ENCODE measurements at places on chromosomes 16 and 17.
A peak's percentile ranks its signal among the peaks of the same experiment; 100 is the strongest.

GRCh38 chr17:43356999-43357398 is 41.8 kb upstream of the ARL4D start:
- DNase-seq: no peak

DNA sequence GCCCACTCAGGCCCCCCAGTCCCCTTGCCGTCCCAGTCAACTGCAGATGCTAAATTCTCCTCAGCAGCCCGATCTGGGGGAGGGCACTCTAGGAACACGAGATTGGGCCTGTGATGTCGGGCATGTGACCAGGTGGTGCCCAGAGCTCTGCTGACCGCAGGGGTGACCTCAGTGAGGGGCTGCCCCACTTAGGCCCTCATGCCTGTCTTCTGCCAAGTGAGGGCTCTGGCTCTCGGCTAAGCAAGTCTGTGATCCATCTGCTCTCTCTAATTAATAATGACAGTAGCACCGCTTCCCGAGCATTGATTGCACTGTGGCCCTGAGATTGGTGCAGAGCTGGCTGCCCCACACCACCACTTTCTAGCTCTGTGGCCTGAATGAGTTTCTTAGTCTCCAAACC is 138.8 kb downstream of the MRM1 start:
- DNase-seq: no peak

DNA sequence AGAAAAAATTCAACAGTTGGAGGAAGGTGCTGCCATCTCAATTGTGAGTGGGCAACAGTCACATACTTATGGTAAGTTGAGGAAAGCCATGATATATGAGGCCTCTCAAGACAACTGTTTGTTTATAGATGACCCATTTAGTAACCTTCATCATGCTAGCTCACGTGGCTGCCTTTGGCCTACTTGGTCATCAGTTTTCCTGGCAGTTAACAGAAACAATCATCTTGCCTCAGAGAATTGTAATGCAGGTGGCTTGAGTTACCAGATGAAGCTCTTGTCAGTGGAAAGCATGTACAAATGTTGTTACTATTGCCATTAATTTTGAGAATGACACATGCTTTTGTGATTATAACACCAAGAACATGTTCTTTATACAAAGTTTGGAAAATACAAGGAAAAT is 14.7 kb downstream of the TPPP3 start:
- DNase-seq: no peak

DNA sequence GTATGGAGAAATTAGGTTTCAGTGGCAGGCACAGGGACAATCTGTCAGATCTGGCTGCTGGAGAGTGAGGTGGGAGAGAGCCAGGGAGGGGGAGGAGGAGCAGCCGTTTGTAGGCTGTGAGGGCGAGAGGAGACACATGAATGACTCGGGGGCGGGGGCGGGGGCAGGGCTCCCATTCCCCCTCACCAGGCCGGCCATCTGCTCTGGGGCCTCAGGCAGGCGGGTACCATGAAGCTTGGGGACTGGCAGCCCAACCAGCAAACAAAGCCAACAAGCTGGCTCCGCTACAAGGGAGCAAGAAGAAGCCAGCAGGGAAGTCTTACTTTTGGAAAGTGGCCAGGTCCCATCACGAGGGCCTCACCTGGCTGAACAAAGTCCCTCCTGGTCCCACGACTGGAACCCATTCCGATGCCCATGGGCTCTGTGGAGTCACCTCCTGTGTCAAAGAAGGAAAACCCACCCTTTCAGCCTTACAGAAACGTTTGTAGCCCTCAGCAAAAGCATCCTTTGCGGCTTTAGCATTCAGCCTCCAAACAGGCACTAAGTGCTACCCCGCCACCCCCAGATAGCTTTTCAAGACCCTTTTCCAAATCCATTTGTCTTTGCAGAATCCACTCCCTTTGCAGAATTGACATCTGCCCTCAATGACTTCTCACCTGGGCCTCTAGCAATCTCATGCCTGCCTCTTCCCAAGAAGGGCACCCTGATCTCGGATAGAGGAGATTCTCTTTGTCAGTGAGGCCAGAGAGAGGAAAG is 9.2 kb upstream of the SSTR2 start:
- no peak for DNase-seq

- no peak for DNase-seq
These were observed 28.6 kb upstream of the ITGA3 start for GRCh38 chr17:50027172-50027880.

- DNase-seq: no peak
These were observed 53.9 kb downstream of the PLCG2 start for GRCh38 chr16:81832801-81833547.

- DNase-seq: no peak
These were observed 818 bp downstream of the DPH1 start for GRCh38 chr17:2030779-2031163.

DNA sequence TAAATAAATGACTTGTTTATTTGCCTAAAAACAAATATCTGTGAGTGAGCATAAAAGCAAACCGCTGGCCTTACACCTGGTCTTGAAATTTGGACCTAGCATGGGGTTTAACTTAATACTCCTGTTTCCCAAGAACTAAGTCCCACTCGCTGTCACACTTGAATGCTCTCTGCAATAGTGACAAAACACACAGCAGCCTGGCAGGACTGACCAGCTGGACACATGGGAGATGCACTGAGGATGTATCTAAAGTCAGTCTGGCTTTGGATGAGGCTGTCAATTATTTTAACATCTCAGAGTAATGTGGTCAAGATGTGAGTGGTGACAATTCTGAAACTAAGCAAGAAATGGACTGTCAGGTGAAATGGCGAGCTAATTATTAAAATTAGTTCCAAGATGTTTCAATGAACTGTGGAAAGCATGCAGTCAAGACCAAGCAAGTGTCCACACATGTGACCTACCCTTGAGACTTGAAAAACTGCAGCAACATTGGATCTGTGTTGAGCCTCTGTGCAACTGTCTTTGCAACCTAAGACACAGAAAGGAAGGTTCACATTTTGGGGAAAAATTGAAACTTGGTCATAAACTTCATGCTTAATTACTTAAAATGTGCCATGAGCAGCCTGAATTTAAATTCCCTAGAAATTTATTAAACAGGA is 16.6 kb downstream of the LITAFD start:
- no peak for DNase-seq

DNA sequence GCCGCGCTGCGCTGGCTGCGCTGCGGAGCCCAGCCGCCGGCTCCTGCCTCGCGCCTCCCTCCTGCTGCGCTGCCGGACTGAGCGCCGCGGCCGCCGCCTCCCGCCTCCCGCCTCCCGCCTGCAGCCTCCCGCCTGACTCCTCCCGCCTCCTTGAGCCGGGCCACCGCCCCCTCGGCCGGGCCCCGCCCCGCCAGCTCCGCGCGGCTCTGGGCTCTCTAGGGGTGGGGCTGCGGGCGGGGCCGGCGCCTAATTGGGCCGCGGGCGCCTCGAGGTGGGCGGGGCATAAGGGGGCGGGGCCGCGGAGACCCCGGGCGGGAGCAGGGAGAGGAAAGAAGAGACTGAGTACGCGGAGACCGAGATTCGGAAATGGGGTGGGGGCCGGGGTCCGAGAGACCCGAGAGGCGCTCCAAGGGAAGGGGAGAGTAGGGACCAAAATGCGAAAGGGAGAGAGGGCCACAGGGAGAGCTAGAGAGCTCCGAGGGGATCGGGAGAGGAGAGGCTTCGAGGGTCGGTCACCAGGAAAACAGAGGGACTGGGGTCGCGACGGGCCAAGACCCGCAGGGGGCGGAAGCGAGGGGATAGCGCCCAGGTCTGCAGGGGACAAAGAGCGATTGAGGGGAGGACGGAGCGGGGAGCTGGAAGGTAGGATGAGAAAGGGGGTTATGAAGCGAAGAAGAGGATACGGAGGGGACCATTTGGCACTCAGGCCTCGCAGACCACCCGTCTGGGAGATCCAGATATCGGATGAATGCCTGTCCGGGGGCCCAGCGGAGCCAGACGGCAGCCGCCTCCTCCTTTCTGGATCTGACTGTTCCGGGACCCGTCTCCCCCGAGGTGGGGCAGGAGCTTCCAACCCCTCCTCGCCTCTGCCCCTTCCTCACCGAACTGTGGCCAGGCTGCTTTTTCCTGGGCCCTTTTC is at the start of gene C1QL1:
C1QL1 (minus strand) TSS at position 79 of the 919 bp plus-strand sequence. CDS start 255 bp downstream, outside the sequence.
- DNase-seq: peak; percentile 66

- no peak for DNase-seq
These were observed 10.4 kb upstream of the FA2H start for GRCh38 chr16:74785031-74785430.

DNA sequence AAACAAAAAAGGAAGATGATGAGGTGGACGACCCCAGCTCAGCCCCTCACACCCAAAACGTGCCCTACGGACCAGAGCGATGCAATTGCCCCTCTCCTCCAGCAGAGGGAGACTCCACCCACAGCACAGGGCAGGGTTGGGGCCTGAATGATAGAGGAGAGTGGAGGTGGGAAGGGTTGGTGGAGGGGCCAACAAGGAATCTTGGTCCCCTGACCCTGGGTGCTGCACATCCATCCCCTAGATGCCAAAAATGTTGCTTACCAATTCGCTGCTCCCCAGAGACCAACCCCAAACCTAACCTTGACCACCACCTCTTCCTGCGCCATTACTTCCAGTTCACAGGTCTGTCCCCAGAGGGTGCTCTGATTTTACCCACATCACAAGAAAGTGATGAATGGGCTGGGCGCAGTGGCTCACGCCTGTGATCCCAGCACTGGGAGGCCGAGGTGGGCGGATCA is 12.9 kb downstream of the P2RX5 start:
- DNase-seq: no peak

- no peak for DNase-seq
These were observed 22.5 kb downstream of the HEATR9 start for GRCh38 chr17:35846055-35846809.

DNA sequence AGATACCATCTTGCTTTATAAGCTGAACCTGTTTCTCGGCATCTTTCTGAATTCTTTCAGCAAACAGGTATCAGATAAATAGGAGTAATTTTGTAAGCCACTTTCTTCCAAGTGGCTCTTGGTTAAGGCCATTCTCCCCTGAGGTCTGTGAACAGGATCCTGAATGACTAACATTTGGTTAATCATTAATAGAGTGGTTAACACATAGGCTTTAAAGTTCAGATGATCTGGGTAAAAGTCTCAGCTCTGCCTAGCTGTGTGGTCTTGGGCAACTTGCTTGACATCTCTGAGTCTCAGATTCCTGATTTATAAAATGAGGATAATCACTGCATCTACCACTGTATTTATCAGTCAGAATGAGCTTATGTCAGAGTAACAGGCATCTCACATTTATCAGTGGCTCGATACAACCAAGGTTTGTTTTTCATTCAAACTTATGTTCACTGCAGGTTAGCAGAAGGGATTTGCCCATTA is 44.4 kb upstream of the ANKFN1 start:
- DNase-seq: no peak

- DNase-seq: peak; percentile 93
These were observed at the start of gene SLC16A13 for GRCh38 chr17:7035591-7036368. SLC16A13 (plus strand) TSS chr17:7036015; CDS start chr17:7036383, 368 bp downstream.

DNA sequence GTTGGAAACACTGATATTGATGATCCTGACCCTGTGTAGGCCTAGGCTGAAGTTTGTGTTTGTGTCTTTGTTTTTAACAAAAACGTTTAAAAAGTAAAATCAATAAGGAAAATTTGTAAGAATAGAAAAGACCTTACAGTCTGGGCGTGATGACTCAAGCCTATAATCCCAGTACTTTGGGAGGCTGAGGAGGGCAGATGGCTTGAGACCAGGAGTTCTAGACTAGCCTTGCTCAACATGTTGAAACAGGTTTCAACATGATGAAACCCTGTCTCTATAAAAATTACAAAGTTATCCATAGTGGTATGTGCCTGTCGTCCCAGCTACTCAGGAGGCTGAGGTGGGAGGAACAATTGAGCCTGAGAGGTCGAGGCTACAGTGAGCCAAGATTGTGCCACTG is 18.3 kb upstream of the TOM1L1 start:
- DNase-seq: no peak

DNA sequence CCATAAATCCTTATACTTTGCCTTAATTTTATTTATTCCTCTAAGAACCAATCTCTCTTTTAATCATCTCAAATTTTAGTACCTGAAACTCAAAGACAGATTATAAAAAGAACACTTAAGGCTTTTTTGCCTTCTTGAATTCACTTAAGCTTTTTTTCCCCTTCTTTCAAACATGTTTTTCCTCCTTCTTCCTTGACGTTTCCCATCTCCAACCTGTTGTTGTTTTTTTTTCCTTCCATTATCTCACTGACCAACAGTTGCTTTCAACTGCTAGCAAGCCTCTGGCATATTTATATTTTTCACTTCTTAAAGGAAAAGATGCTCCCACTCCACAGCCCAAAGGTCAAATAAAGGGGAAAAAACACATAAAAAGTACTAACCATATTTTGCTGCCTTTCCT is 32.2 kb downstream of the SPOP start:
- no peak for DNase-seq

- no peak for DNase-seq
These were observed 5.4 kb downstream of the HBQ1 start for GRCh38 chr16:185691-186090.

DNA sequence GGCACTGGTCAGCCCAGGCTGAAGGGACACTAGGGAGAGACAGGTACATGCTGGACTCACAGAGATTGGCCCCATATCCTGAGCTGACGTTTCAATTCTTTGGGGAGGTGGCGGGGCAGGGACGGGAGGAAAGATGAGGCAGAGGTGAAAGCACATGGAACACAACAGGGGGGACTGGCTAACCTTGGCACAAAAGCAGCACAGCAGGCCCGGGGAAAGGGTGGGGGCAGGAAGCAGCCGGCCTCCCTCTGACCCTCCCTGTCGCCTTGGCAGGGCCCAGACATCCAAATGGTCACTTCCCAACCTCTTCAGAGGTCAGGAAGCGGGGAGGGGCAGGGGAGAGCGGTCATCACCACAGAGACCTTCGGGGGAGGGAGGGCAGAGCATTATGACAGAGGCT is 6.6 kb downstream of the VAT1 start:
- no peak for DNase-seq

DNA sequence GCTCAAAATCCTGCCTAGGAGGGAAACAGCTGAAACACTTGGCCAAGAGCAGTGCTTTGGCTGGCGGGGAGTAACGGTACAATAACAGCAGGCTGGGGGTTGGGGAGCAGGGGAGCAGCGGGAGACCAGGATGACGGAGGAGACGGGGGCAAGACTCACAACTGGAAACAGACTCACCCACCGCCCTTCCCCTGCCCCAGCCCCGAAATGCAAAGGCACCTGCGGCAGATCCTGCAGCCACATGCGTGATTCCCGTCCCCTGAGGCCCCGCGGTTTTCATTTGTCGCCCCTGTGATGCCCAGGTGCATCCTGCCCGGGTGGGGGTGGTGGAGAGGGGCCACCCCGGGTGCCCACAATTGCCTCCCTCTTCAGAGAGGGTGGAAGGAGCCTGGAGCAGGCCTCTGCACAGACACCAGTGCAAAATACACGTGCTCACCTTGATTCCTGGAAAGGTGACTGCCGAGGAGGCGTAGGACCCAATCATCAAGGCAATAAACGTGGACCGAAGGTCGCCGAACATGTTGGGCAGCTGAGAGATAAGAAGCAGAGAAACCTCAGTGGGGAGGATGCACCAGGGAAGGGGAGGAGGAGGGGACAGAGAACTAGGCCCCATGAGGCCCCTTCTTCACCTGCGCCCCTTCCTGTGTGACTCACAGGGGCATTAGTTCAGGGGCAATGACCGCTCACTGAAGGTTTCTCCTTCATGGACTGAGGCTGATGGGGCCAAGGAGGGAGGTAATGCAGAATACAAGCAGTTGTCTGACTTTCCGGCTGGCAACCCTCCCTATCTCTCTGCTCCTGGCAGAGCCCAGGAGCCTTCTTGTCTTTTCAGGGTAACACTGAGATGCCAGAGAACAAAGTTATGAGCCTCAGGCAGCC is 30.4 kb upstream of the PITPNA start:
- DNase-seq: no peak

GRCh38 chr16:2785101-2785991 is 2.0 kb downstream of the PRSS33 start:
- no peak for DNase-seq
